ENCODE measurements at places on chromosomes 2 and 18. TPM values are rescaled to one million over a fixed set of nuclear protein-coding genes. Genes with fewer than 3 reads are reported as not detected.
A peak's percentile ranks its signal among the peaks of the same experiment; 100 is the strongest.

DNA sequence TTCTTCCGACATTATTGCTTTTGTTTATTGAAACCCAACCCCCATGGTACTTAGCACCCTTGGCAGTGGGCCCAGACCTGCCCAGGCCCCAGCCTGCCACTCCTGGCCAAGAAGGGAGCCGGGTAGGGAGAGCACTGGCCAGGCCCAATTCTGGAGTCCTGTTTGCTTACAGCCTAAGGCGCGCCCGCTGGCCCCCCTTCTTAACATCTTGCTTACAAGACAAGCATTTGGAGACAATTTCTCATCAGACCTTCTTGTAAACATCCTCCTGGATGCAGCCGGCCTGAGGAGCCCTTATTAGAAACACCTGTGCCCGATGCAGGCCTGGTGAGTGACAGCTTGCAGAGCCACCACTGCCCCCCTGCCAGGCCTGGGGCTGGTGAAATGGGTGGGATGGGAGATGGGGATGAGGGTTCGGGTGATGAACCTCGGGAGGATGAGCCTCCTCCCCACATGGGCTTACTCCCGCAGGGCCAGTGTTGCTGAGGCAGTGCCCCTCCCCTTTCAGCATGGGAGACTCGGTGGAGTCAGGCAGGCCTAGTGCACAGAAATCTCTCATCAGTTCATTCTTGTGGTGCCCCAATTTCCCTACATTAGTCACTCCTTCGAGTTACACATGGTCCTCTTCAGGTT lies 217.5 kb downstream of the CYP26B1 start:
- no peak for ATAC-seq

DNA sequence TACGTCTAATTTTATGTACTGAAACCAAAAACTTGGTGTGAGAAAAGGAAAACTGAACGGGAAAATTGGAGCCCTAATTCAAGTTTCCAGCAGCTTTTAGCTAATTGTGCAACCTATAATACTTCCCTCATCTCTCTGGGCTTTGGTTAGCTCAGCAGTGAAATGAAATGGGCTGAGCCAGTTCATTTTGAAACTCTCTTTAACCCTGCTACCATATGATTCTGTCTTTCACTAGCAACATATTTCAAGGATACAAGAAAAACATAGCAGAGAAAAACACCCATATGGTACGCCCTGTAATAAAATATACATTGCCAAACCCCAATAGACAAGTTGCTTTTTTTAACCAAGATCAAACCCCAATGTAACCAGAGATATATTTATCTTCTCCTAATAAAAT lies 799 bp downstream of the SYT4 start:
- ATAC-seq, result no peak

DNA sequence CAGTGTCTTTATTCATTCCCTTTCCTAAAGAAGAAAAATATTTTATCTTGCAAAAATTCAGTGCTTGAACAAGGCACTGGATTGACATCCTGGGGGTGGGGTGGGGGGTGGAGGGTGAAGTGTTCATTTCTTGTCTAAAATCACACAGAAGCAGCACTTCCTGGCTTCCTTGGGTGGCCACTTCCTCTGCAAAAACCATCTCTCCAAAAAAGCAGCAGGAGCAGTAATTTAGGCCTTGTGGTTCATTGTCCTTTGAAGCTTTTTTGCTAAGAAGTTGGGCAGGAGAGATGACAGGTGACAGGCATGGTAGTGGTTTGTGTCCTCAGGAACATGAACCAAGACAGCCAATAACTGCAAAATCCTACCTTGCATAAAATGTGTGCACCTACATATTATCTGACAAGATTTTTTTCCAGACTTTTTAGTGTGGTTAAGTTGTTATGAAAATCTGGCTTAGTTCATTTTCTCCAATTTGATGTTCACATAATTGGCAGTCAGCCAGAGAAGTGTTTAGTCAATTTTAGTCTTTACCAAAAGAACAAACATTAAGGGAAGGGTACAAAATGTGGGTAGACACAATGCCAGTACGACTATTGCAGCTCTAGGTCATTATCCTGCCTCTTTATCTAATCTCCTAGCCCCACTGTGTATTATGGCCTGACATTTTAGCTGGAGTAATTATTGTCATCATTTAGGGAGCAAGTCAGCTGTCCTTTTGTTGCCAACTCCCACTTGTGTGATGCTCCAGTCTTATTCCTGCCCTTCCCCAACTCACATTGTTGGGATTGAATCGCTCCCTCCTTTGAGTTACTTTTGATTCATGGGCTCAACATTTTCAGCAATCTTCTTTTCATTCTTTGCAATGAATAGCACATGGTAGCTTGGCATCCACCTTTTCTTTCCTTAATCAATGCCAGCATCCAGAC lies 177.2 kb downstream of the MYO3B start:
- ATAC-seq, result no peak

CXCR4 gene
- total RNA-seq, result 3.6 TPM

DNA sequence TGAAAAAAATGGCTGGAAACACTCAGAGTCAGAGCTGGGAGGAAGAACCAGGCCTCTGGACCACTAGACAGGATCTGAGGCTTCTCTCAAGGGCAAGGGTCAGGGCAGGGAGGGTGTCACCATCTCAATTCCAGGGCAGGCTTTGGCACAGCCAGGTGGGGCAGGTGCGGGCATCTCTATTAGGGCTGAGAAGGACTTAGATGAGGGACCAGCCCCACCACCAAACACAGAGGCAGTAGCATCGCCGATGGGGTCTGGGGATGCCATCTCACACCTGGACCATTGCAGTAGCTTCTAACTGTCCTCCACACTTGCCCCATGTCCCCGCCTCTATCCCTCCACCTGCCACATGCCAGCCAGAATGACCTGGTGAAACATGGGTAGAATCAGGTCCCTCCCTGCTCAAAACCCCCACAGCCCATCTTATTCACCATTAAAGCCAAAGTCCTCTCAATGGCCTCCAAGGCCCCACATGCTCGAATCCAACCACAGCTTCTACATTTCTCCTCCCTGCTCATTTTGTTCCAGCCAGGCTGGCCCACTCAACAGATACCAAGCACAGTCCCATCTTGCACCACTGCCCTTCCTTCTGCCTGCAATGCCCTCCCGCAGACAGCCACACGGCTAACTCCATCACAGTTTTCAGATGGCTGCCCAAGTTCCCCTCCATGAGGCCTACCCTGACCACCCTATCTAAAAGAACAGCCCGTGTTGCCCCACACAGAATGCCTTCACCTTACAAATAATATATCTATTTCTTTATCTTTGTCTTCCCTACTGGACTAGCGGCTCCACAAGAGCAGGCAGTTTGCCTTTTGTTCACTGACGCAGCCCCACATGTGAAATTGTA lies 177.4 kb downstream of the SMAD2 start:
- ATAC-seq, result no peak

TUBB8B gene
- total RNA-seq, result not detected

DNA sequence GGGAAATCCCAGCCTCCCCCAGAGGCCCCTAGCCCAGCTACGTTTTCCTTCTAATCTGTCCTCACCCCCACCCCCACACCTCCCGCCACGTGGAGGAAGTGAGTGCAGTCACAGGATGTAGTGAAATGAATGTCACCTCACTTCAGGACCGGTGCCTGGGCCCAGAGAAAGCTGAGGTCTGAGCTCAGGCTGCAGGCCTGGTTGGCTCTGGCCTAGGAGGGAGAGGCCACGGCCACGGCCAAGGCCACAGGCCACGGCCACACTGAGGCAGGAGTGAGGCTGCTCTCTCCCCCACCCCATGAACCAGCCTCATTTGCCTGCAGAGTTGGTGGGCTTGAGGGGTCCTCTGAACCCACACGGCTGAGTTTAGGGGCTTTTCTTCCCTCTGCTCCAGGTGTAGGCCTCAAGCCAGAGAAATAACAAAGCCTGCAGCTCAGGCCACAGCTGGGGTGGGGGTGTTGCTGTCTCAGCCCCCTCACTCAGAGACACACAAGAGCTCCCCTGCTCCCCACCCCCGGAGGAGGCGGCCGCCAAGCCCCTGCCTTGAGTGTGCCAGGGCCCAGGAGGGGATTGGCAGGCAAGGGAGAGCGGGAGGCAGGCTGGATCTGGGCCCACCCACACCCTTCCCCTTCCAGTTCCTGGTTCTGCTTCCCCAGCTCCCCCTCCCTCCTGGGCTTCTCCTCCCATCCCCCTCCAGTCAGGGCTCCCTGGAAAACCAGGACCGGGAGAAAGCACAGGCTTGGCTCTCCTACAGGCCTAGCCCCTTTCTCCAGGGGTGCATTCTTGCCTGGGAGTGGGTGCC lies 27.0 kb downstream of the DNMT3A start:
- ATAC-seq, result peak; percentile 17

DNA sequence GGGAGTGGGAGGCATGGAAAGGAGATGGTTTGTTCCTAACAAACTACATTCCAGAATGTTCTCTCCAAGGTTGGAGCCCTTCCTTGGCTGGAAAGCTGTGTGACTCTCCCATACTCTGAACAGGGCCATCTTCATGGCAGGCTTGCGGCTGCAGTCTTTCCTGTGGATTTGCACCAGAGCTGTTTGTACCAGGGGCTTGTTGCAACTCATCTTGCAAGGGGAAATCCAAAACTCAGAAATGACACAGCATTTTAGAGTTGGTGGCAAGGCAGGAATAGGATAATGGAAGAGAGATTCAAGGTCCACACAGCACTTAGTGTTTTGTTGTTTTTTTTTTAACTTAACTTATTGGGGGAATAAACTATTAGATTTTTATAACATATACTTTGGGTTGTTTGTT lies 73.7 kb upstream of the ZNF516 start:
- ATAC-seq, result no peak

DNA sequence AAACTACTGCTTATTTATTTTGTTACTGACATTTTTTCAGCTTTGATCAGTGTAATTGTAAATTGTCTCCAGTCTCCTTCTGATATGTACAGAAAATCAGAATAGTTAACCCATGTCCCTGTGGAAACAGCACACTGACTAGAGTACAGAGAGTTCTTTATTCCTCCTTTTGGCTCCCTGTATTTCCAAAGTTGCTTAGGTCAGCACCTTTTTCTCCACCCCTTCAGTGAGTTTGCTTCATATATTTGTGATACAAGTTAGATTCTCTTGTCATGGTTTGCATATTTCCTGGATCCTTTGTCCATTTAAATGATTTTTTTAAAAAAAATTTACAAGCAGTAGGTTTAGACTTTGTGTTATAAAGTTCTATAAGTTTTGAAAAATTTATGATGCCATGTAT lies 2051.1 kb upstream of the LRRTM1 start:
- no peak for ATAC-seq

DNA sequence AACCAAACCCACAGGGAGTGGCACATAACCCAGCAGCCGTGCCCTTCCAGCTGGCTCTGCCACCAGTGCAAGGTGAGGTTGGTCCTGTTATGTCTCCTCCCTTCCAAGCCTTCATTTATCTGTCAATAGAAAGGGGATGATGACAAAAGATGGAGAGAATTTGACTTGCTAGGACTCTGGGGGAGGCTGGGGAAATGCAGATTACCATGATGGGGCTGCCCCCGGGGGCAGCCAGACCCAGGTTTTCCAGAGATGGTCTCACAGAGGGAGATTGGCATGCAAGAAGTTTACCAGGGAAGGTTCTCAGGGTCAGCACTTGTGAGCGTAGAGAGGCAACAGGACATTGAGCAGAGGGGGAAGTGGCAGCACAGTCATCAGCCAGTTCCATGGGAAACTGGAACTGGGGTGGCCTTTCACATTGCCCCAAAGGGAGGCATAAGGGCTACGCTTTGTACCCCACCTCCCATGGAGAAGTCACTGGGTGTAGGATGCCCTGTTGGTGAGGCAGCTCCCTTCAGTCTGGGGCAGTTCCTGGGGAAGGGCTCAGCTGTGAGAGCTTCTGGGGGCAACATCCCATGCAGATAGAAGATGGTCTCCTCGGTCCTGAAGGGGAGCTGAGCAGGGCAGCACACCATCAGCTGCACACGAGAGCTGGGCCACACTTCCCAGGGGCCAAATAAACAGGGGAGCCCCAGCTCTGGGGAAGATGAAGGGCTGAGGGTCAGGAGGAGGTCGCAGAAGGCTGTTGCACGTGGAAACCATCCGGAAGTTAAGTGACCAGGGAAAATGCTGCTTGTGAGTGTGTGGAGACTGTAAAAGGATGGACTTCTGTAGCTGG lies 117.8 kb upstream of the EPC2 start:
- no peak for ATAC-seq

SATB2 gene
- 1.1 TPM for total RNA-seq

NAGK gene
- 200 TPM for total RNA-seq

CHRND gene
- not detected for total RNA-seq

GRCh38 chr2:74513605-74514367 lies 464 bp upstream of the TLX2 start:
- no peak for ATAC-seq

DNA sequence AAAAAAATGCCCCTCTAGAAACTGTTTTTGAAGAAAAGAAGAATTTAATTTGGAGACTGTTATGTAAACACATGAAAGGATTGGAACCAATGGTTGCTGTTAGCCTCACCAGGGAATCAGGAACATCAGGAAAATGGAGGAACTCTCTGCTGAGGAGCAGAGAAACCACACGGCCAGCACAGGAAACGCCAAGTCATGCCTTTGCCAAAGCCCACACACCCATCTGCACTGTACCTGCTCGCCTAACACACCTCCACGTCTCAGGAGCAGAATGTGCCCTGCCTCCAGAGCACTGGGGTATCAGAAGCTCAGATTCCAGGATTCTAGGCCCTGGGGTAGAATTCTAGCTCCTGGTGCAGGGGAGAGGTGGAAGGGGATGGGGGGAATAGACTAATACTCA lies 9.8 kb upstream of the SCYGR1 start:
- peak; percentile 72 for ATAC-seq

POTEC gene
- not detected for total RNA-seq

PAX8 gene
- 6.1 TPM for total RNA-seq

DNA sequence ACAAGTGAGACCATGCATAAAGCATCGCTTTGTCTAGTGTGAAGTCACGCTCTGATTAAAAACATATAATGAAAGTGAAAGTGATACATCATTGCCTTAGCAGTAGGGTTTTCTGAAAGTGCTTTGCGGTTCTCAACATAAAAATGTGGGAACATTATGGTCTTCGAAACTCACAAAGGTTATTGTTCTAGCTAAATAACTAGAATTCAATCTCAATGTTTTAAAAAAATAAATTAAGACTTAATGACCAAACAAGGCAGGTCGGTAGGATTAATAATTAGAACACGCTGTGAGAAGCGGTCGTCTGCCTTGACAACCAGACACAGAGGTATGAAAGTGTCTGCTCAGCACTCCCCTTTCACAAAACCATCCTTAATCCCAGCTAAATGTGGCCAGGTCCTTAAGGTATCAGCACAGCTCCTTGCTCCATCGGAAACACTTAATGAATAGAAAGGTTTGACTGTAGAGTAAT lies 42.2 kb downstream of the KLHL14 start:
- ATAC-seq, result peak; percentile 52

ALK gene
- 0.04 TPM for total RNA-seq

Measured in esophagus mucosa (tissue), 1 donor.